KG1 (cell line): ENCODE measurements at places on chromosomes 6 and 20.
A peak's percentile ranks its signal among the peaks of the same experiment; 100 is the strongest.

- DNase-seq: no peak
These were observed 163.0 kb downstream of the SLC24A3 start for GRCh38 chr20:19375395-19375794.

DNA sequence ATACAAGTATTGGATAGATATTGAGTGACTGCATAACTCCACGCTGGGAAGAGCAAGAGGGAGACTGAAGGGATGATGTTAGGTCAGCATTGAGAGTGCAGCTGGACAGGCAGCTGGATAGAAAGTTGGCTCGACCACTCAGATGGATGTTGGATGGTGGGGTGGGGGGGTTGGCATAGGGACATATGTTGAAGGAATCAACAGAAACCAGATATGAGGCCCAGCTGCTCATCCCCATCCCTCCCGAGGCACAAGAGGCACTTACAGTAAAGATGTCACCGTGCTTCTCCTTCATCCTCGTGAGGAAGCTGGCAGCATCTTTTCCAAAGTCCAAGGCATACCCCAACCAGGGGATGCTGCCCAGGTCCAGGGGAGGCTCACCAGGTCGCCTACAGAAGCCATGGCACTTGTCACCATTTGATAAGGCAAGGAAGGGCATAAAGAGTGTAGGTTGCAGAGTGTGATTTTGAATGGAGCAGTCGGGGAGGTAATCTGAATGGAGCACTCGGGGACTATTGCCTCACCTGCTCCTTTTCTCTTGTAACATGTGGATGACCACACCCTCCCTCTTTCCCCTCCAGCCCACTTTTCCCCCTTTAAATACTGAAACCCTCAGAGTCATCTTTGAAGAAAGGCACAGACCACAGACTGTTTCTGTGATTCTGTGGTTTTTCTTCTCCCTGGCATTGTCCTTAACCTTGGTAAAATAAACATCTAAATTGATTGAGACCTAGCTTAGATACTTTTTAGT is 18.0 kb downstream of the PTGIS start:
- no peak for DNase-seq

DNA sequence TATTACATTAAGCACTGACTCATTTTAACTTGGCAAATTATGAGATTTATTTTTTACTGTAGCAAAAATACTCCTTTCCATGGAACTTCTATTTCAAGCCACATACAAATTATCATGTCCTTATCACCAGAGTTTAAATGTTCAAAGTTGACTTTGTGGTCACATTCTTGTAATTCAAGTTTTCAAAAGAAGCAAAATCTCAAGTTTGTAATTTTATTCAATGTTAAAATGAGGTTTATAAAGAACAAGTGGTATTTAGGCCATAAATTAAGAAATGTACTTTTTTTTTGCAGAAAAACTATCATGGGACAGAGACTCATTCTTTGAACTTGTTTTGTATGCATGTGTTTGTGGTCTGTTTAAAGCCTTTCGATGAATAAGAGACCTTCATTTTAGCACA is 811.5 kb downstream of the TENT5A start:
- DNase-seq: no peak

DNA sequence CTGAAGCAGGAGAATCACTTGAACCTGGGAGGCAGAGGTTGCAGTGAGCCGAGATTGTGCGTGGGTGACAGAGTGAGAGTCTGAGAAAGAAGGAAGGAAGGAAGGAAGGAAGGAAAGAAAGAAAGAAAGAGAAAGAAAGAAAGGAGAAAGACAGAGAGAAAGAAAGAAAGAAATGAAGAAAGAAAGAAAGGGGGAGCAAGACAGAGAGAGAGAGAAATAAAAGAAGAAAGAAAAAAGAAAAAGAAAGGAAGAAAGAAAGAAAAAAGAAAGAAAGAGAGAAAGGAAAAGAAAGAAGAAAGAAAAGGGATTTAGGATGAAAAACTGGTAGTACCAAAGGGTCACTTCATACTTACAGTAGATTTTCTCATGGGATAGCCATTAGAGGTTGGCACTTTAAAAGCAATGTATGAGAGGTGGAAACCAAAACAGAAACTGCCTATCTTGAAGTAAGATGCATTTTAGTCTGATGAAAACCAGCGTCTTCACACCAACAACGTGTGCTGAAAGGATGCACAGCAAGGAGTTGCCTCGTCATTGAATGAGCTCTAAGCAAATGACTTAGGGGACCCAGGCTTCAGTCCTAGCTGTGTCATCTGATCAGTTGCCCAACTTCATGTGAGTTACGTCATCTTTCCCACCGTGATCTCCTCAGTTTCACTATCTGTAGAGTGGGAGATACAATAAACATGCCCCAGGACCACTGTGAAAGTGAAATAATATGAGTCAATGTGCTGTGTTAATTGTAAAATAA is 133.9 kb upstream of the NEDD9 start:
- DNase-seq: no peak

GRCh38 chr20:49814057-49814694 is 1.5 kb downstream of the SLC9A8 start:
- DNase-seq: no peak

- DNase-seq: no peak
These were observed 110.8 kb upstream of the GPR6 start for GRCh38 chr6:109867009-109867969.

GRCh38 chr6:39078695-39079094 is 30.1 kb downstream of the GLP1R start:
- no peak for DNase-seq

DNA sequence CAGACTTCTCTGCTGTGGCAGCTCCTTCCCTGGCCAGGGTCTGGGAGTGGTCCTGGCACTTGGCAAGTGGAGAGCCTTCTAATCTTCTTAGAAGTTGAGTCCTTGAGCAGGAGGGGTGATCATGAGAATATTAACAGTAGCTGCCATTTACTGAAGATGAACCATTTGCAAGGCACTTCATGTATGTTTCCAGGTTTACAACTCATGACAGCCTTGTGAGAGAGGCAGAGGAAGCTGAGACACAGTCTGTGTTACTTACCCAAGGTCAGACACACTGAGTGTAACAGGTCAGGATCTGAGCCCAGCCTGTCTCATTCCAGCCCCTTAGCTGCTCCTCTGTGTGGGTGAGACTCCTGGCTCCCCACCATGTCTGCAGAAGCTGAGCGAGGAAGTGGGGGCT is 45.5 kb upstream of the SRF start:
- DNase-seq: no peak

GRCh38 chr6:16057446-16057845 is 71.4 kb upstream of the MYLIP start:
- DNase-seq: no peak

DNA sequence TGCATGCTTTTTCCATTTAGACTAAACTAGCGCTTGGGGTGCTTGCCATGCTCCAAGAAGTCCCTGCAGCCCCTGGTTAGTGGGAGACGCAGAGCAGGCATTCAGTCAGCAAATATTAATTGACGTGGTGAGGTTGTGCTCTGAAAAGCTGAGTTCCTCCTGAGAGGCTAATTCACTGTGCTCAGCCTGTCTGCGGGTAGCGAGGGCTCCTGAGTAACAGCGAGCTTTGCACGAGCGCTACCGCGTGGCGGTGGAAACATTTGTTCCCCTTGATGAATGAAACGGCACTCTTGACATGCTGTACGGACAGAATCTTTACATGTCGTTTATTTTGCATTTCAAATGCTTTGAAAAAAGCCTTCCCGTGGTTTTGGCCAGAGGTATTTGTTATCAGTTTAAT is 170.6 kb upstream of the AGPAT4 start:
- DNase-seq: no peak

DNA sequence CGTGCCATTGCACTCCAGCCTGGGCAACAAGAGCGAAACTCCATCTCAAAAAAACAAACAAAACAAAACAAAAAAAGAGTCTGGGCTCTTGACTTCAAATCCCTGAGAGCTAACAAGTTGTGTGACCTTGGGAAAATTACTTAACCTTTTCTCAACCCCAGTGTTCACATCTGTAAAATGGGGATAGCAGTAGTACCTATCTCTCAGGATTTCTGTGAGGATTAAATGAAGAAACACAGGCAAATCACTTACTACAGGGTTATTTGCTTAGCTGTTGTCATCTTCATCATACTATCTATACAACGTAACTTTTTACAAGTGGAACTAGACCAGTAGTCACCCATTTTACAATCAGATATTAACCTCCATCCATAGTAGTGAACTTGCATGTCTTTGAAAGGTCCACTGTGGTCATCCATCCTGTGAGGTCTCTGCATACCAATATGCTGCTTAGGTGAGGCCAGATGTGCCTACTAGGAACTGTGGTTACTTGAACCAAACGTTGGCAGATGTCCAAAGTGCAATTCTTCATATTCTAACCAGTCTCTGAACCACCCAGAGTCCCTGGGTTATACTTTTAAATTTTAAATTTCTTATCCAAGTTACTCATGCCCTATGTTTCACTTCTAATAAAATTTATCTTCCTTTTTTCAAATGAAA is 128.9 kb upstream of the BEND3 start:
- DNase-seq: no peak

GRCh38 chr6:137581019-137581707 is 87.0 kb upstream of the OLIG3 start:
- DNase-seq: no peak

GRCh38 chr6:158666628-158667359 is 16.9 kb downstream of the SYTL3 start:
- peak; percentile 46 for DNase-seq

- DNase-seq: no peak
These were observed 200.7 kb downstream of the PREX1 start for GRCh38 chr20:48626938-48627736.

DNA sequence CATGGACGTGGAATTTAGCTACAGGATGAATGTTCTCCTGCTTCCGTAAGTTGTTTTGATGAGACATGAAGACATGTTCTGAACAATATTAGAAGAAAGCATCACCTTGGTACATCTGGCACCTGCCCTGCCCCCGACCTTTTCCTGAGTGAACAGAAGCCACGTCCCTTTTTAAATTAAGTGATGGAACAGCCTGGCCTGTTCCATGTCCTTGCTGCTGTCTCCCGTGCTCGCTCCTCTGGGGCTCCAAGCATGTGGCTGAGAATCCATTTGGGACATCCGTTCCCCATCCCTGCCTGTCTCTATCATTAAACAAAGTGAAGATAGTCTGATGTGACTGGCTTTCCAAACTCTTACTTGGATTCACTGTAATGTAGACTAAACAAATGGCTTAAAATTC is 36.4 kb downstream of the ERMARD start:
- DNase-seq: no peak

DNA sequence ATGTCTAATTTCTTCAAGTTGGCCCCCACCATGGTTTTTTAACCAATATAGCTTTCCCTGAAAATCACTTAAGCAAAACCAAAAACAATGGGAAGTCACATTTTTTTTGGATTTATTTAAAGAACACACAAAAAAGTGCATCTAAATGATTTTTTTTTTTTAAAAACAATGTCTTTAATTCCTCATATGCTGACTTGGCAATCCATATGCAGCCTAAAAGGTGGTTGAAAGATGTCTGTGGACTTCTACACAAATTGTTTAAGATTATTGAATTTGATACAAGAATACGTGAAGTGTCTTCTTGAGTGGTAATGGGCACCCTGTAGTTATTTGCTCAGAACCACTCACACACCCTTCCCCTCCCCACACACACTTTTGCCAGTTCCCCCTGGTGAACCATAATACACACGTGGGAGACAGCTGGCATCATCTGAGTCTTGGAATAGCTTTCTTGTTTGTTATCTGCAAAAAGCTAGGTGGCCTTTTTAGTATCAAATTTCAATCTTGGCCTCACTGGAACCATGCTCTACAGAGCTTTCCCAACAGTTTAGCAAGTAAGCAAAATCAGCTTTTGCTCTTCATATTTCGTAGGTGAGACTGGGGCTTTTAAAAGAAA is 60.9 kb upstream of the TULP1 start:
- no peak for DNase-seq

DNA sequence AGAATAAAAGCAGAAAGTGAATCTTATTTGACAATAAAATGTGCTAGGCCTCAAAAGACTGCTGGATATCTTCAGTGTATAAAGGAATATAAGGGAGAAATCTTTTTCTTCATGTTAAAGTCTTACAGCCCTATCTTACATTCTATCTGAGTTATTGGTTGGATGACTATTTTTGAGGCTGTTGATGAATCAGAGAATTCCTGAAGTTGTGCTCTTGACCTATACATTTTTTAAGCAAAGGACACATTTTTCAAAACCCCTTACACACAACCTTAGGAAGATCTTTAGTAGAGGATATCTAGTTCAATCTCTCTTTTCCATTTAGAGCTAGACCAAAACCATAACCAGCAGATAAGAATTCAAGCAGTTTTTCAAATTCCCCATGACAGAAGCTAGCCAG is 10.9 kb upstream of the CGA start:
- no peak for DNase-seq

- no peak for DNase-seq
These were observed 393.0 kb downstream of the PAX1 start for GRCh38 chr20:22098511-22098910.

- DNase-seq: no peak
These were observed 12.0 kb downstream of the GCLC start for GRCh38 chr6:53532942-53533341.

GRCh38 chr20:49818816-49819215 is 6.2 kb downstream of the SLC9A8 start:
- DNase-seq: no peak
